ENCODE measurements at places on chromosomes 11 and 22.

- DNase-seq: no peak
Observed at GRCh38 chr11:113487622-113488021, 12.4 kb upstream of the DRD2 start.

GRCh38 chr11:130516554-130517505 lies 68.4 kb downstream of the ADAMTS15 start:
- no peak for DNase-seq

GRCh38 chr22:25759825-25760231 lies 17.8 kb downstream of the MYO18B start:
- DNase-seq: no peak

DNA sequence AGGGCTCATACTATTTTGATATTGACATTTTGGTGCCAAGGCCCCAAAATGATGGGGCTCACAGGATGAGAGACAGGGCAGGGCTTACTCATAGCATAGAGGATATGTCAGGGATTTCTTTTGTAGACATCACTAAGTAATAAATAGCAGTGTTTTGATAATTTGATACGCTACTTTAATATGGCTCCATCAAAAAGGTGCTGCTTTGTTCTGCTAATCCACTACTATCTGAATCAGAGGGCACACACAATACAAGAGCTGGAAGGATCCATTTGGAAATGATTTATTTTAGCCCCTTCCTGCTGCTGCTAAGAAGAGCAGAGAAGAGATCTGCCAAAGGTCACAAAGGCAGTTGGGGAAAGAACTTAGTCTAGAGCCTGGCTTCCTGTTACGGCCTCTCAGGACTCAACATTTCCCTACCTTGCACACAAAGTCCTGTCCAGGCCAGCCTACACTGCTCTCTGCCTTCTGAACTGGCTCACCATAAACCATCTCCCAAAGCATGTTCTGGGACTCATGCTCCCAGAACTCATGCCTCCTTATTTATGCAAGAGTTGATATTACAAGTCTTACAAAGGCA lies 261.3 kb upstream of the ARHGAP20 start:
- no peak for DNase-seq

DNA sequence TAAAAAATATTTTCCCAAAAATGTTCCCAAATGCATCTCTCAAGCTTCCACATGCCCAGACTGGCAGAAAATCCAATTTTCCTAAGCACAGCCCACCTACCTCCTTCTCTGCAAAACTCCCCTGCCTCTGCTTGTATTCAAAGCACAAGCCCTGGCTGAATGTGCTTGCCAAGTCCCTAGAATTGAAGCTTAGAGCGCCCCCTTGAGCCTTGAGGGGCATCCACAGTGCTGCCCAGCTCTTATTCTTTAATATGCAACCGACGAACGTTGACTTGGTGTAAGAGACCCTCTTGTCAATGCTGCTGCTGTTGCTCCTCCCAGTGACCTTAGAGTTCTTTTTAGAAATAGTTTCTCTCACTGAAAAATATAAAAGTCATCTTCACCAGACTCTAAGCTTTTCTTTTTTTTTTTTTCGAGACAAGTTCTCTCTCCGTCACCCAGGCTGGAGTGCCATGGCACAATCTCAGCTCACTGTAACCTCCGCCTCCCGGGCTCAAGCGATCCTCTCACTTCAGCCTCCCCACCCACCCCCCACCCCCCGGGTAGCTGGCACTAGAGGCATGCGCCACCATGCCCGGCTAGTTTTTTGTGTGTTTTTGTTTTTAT lies 63.5 kb upstream of the CAPRIN1 start:
- peak; percentile 53 for DNase-seq

GRCh38 chr22:44098021-44098739 lies 74.1 kb downstream of the PARVB start:
- DNase-seq: no peak

GRCh38 chr11:132072044-132072857 lies 701.8 kb downstream of the NTM start:
- no peak for DNase-seq

GRCh38 chr11:23859087-23859486 lies 637.8 kb upstream of the LUZP2 start:
- no peak for DNase-seq

DNA sequence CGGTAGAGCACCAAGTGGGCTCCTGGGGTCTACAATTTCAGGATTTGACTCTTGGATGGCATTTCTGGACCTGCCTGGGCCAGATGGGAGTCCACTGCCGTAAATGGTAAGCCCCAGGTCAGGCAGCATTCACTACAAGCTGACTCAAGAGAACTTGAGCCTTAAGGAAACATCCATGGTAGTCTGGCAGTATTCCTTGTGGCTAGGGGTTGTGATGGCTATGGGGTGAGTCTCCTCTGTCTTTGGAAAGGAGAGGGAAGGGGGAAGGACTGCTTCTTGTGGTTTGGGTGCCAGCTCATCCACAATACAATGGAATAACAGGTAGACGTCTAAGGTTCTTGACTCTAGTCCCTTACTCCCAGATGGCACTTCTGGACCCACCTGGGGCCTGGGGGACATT lies 32.3 kb upstream of the POU2AF2 start:
- DNase-seq: no peak

DNA sequence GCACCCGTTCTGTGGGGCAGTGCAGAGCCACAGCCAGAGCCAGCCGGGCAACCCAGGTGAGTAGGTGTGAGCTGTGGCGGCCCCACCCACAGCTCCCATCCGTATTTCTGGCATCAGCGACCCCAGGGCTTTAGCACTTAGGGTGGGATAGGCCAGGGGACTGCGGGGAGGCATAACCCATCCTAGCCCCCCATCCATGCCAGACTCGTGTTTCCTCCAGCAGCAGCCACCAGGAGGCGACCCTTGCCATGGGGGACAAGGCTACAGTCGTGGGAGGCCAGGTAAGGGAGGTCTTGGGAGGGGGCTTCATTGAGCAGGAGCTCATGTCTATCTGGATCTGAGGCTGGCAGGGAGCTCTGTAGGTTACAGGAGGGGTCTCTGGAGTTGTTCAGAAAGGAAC lies 873 bp downstream of the OTOG start:
- no peak for DNase-seq

DNA sequence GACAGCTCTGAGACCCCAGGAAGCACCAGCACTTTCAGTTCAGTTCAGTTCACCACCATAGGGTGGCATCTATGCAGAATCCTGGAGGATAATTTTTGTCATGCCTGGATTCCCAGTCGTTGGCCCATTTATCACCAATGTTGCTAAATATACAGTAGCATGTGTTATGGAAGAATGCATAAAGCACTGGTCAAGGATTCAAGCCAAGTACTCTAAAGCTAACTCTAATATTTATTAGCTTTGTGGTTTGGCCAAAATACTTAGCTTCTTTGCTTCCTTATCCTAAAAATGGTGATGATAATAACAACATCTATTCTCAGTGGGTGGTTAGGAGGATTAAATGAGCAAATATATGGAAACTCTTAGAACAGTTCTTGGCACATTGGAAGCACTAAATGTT lies 294.7 kb upstream of the ZC3H12C start:
- no peak for DNase-seq

GRCh38 chr11:17169876-17170275 lies 37.9 kb downstream of the PIK3C2A start:
- DNase-seq: no peak

GRCh38 chr11:86370922-86371594 lies 3.6 kb upstream of the CCDC81 start:
- no peak for DNase-seq

DNA sequence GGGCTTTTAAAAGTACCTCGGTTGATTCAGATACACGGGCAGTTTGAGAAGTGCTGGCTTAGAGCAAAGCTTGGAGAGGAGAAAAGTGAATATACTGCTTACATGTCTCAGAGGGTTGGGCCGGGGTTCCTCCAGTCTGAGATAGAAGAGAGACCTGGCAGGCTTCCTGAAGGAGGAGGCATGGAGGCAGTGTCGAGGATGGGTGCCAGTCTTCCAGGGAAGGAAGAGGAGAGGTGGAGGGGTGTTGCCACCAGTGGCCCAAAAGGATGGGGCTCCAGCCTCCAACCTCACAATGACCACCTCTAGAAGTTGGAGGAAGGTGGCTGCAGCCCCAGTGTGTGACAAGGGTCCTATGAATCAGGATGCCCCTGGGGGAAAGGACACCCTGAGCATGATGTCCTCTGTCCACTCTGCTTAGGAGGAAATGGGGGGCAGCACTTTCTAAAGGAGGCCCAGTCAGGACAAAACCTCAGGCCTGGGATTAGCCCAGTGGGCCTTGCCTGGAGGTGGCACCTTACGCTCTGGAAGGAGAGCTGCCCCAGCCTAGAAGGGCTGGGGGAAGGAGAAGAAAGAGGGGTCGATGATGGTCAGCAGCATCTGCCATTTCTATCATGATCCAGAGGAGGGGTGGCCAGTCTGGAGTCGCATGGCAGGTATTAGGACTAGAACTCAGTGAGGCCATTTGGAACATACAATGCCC lies 65.2 kb downstream of the CD82 start:
- no peak for DNase-seq

- no peak for DNase-seq
Observed at GRCh38 chr22:27760474-27760873, 41.1 kb downstream of the MN1 start.

DNA sequence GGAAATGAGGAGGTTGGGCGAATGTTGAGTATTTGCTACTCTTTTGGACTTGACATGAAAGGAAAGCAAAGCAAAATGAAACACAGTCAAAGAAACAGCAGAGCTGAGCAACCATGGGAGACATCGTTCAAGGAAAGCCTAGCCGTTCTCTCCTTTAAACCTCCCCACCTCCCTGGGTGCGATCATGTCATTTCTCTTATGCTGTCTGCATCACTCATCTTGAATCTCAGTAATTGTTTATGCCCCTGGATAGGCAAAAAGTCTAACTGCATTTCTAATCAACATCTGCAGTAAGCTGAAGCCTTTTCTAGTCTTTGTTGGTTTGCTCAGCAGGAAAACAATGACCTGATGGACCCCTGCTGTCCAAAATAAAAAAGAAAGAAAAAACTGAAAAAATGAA lies 107.0 kb downstream of the MSANTD4 start:
- no peak for DNase-seq

- no peak for DNase-seq
Observed at GRCh38 chr11:112525844-112526590, 265.4 kb upstream of the PLET1 start.

DNA sequence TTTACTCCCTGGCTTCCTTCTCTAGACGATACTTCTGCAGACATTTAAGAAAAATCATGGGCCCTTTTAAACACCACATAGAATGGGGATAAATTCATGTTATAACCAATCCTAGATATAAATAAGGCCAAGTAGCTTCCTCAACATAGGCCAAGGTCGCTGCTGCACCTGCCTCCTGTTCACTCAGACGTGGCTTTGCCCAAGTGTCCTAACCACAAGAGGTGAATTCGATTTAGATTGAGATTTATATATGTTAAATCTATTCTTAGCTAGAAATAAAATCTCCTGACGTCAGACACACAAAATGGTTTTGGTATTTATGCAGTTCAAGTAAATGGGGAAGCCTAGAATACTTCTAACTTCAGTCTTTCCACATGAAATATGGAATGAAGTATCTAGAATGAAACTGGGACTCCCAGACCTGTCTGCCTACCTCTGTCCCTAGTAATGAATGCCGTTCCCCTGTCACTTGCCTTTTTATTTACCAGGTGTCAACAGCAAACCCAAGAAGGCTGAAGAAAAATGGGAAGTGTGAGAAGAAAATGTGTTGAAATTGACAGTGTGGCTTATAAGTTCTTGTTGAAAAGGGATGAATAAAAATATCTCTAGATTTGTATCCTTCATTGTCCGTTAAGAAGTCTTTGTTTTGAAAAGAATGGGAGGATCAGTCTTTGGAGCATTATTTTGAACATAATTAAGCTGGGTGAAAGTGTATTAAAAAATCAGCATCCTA lies 131.8 kb downstream of the HIPK3 start:
- DNase-seq: no peak

DNA sequence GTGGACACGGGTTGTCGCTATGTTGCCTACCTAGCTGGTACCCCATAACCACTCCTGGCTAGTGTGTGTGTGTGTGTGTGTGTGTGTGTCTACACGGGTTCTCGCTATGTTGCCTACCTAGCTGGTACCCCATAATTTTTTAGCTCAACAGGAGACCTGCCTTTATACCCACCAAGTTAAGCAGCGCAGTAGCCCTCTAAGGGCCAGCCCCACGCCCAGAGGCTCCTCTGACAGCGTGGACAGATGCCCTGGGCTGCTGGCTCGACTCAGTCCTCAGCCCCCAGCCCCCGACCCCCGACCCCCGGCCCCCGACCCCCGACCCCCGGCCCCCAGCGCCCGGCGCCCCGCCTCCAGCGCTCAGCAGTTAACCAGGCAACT lies 351 bp upstream of the AKIP1 start:
- no peak for DNase-seq

DNA sequence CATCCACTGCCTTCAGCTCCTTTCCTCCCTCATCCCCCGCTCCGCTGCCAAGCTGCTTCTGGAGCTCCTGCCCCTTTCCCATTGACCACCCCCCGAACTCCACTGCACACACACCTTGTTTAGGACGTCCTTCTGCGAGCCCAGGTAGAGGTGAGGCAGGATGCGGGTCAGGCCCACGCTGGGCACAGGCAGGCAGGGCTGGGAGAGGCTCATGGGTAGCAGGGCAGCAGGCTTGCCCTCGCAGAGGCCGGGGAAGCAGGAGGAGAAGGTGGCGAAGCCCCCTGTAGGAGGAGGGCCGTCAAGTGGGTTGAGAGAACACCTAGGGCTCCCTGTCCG lies 13.3 kb downstream of the DUSP8 start:
- no peak for DNase-seq

GRCh38 chr11:116581349-116581748 lies 191.4 kb downstream of the BUD13 start:
- DNase-seq: no peak

GRCh38 chr11:70952191-70952590 lies 300.2 kb downstream of the SHANK2 start:
- no peak for DNase-seq

- DNase-seq: no peak
Observed at GRCh38 chr22:38120359-38121110, 10.1 kb upstream of the BAIAP2L2 start.

DNA sequence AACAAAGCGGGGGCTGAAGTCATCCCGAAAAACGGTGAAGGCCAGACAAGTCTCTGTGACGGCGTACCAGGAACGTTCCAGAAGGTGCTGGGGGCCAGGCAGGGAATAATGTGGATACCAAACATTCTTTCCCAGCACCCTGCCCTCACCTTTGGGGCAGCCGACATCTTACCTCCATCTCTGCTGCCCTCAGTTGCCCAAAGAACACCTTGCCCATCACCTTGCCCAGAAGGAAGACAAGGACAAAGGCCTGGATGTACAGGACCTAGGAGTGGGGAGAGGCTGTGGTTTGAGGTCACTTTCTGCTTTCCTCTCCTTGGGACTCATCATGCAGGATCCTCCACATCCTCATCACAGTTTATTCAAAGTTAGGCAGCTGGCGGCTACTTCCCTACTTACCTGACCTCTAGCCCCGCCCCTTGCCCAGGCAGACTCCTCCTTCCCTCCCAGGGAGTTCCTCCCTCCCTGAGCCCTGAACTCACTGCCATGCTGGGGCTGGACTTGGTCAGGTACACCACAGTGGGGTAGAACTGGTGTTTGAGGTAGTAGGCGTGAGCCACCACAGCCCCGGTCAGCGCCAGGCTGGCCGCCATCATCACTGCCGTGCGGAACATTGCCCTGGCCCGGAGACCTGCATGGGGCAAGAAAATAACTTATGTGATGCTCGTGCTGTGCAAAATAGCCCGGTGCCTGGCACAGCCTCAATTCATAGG lies 1.2 kb downstream of the SYVN1 start:
- no peak for DNase-seq

Data from NCI-H2081 treated with DMSO at 0.1 percent for 48 hours (cell line).